ENCODE measurements at places on chromosomes 4 and X.

- no peak for DNase-seq
Measured at GRCh38 chrX:12768491-12768890, 22.7 kb upstream of the PRPS2 start.

DNA sequence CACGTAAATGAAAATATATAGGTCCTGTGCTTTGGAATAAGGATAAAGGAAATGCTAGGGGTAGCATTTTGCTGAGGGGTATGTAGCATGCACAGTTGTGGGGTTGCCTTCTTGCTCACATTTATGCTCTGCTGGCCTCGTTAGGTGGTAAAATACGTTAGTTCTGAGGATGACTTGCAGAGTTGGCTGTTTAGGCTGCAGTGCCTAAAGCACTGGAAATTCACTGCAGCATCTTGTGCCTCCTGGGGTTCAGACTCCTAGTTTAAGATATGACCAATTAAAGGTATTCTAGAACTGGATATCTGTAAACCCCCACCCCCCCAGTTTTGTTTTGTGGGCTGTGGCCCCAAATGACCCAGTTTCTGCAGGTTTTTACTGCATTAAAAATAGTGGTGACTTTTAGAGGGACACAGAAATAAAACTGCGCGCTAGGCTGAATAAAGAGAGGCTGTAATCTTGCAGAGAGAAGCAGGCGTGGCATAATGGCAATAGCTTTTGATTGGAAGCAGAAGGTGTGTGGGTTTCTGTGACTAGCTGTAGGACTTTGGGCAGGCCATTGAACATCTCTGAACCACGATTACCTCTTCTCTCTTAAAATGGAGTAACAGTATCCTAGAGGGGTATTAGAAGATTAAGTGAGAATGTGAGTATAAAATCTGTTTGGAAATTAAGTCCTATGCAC is 79.3 kb downstream of the REPS2 start:
- DNase-seq = no peak

- DNase-seq = no peak
Measured at GRCh38 chr4:74112399-74113105, 13.6 kb upstream of the CXCL2 start.

DNA sequence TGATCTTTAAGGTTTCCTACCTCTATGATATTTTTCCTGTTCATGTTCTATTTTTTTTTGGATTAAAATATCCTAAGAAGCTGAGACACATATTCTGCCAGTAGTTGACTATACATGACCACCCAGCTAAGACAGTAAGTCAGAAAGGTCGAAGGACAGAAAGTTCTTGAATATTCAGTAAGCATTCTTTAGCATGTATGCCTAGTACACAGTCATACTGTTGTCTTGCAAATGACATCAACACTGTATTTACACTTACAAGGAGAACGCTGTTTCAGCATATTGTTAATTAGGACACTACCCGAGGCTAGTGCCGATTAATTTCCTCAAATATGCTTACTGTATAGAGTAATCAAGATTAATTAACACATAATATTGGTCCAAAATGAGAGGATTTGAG is 300.6 kb downstream of the STIM2 start:
- DNase-seq = no peak

DNA sequence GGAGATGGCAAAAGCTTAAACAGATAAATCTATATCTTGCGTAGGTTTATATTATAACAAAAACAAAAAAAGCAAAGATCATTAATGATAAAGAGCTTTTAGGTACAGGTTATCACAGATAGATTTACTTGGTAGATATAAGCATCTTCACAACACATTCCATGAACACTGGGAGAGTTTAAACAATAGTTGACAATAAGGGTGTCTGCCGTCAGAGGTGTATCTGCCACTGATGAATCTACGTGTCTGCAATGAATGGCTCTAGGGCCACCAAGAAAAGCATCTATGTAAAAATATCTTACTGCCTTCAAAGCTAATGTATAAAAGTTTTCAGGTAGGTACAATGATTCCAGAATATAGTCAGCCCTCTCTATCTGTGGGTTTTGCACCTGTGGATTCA is 43.7 kb downstream of the RASGEF1B start:
- no peak for DNase-seq

- no peak for DNase-seq
Measured at GRCh38 chrX:96907516-96908272, 24.0 kb downstream of the RPA4 start.

- DNase-seq = no peak
Measured at GRCh38 chrX:46841346-46841745, 4.5 kb downstream of the RP2 start.

DNA sequence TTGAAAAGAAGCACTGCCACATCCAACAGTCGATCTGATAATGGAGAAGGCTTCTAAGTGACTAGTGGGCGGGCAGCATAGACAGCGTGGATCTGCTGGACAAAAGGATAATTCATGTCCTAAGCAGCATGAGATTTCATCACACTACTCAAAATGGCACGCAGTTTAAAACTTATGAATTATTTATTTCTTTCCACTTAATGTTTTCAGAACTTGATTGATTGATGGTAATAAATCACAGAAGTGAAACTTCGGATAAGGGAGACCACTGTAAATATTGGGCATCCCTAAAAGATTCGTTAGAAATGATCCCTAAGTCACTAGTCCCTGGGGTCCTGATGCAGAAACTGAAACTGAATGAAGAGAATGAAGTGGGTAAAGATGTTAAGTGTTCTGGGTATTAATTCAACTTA is 93.0 kb upstream of the ANK2 start:
- DNase-seq = no peak

- DNase-seq = no peak
Measured at GRCh38 chr4:151034829-151035228, 19.7 kb upstream of the LRBA start.

- no peak for DNase-seq
Measured at GRCh38 chr4:5568336-5568735, 140.0 kb downstream of the EVC2 start.

GRCh38 chr4:42600578-42600977 is 56.3 kb downstream of the ATP8A1 start:
- DNase-seq = no peak

- no peak for DNase-seq
Measured at GRCh38 chr4:18202486-18202885, 180.9 kb upstream of the LCORL start.
